ENCODE measurements at places on chromosomes 5 and 9. TPM values are rescaled to one million over a fixed set of nuclear protein-coding genes. Genes with fewer than 3 reads are reported as not detected.

Gene BNC2
- total RNA-seq = 84.2 TPM

Gene IRX2
- not detected for total RNA-seq

Gene TMEFF1
- not detected for total RNA-seq

Gene UNC5A
- not detected for total RNA-seq

Gene SLC34A3
- total RNA-seq = not detected

Gene CDH18
- not detected for total RNA-seq

Gene ADAMTS2
- total RNA-seq = not detected
